Heart left ventricle (tissue), 16 donors: ENCODE measurements at places on chromosomes 4 and X. TPM values are rescaled to one million over a fixed set of nuclear protein-coding genes. Genes with fewer than 3 reads are reported as not detected.

The RTL5 gene
- total RNA-seq, result 2.5 TPM

The IGSF1 gene
- total RNA-seq, result 1.1 TPM

The CT83 gene
- not detected for total RNA-seq

GRCh38 chr4:140930557-140930956, 174.4 kb upstream of the TBC1D9 start:
- DNase-seq, result no peak

DNA sequence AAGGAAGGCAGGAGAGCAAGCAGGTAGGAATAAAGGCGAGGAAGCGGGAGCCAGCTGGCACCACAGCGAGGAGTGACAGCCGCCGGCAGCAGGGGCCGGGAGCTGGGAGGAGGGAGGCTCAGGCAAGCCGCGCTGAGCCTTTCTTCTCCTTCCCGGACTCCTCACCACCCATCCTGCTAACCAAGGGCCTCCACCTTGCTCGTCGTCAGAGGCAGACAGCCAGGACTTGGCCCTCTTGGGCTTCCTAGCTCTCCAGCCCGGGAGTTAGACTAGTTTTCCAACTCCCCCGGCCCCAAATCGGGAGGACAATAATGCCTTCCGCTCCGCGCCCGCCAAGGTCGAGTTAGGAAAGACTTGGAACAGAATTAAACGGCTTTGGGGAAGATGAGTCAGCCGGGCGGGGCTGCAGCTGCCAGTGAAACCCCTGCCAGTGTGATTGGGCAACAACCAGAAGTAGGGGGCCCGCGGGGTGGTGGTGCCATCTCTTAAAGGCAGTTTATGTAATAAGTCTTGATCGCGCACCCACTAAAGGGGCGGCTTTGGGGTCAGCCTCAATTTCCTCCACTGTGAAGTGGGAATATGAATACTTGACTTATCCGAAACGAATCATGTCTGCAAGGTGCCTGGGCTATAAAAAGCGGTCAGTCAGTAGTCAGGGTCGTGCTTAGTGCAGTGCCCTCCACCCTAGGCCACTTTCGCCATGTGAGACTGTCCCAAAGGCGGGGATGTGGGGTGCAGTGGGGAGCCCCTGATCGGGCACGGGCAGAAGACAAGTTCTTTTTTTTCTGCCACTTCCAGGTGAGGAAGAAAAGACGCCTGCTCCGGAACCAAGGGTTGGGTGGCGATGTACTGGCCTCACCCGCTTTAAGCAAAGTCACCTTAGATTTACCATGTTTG, 6.7 kb upstream of the HSD17B10 start:
- peak; percentile 81 for DNase-seq

DNA sequence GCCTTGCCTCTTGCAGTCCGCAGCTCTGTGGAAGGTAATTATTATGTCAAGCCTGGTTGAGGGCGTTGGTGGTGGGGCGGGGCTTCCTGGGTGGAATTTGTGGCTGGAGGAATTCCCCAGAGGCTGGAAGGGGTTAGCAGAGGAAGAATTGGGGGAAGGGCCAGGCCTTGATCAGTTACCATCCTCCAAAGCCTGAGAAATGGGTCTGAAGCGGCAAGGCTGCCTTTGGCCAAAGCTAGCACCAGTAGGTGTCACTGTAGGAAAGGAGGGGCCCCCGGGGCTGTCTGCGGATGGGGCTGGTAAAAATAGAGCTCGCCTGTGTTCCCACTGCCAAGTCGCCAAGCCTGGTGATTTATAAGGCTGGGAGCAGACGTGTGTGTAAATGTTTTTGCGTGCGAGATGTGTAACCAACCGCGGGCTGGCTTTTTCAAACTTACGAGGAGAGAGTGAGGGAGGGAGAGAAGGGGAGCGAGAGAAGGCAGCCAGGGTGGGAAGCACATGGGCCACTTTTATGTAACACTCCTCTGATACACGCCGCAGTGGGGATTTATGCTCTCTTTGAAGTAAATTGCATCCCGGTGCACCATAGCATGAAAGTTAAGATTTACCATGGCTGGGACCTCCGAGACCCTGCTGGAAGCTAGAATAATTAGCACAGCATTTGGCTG, 367.0 kb downstream of the BCOR start:
- peak; percentile 77 for DNase-seq

- no peak for DNase-seq
Measured at GRCh38 chr4:96983830-96984229, 1143.9 kb downstream of the PDHA2 start.

- DNase-seq, result no peak
Measured at GRCh38 chr4:73315091-73315490, 56.5 kb upstream of the ANKRD17 start.

- peak; percentile 89 for DNase-seq
Measured at GRCh38 chrX:48508400-48509244, at the start of gene PORCN. Gene PORCN (plus strand): TSS chrX:48508992. CDS start chrX:48509821, 829 bp downstream.

DNA sequence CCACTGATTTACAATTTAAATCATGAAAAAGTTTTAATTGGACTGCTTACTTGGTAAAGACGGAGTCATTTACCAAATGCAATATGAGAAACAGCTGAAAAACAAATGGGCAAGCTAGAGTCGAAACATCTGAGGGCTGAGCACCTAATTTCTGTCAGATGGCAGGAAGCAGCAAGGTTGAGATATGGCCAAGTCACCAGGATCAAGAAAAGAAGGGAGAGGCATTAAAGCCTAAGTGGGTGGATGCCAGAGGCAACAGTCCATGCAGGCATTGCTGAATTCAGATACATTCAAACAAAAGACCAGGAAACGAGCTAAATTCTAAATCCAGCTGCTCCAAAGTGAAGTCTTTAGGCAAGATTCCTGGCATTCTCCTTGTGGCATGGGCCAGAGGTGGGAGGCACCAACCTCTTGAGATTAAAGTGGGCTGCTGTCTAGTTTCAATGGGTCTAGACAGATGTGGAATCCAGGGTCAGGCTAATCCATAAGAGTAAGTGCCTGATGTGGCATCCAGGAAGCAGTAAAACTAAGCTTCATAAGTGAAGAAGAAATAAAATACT, 8.0 kb upstream of the ARSJ start:
- no peak for DNase-seq

DNA sequence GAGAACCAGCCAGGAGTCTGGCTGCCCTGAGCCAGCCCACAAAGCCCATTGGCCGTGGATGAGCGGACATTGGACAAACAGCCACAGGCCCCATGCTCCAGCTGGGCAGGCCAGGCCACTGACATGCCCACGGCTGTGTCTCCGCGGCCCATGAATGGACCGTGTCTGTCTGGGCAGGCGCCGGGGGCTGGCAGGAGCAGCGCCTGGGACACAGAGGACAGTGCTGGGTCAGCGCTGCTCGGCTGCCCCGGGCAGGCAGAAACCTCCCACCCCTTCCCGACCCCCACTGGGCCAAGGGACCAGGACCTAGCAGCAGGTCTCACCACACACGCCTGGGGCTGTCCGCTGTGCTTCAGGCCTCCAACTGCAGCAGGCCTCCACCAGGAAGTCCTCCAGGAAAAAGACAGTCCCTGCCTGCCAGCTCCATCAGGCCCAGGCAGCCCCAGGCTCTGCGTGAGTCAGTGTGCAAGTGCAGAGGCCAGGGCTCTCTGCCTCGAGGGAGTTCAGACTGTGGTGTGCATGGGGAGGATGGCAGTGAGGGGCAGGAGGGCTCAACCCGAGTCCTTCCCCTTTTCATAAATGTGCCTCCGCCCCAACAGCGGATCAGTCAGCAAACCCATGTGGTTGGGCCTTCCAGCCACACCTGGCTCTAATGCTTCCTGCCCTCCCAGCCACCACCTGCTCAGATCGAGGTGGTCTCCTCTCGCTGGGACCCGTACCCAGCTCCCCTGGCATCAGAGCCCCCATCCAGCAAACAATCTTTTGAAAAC, 17.2 kb upstream of the FGFR3 start:
- no peak for DNase-seq

GRCh38 chrX:73647632-73648322, 84.8 kb downstream of the CHIC1 start:
- no peak for DNase-seq

- no peak for DNase-seq
Measured at GRCh38 chr4:109735566-109736365, 5.9 kb upstream of the PLA2G12A start.

- no peak for DNase-seq
Measured at GRCh38 chr4:6369511-6369910, 99.9 kb downstream of the WFS1 start.

DNA sequence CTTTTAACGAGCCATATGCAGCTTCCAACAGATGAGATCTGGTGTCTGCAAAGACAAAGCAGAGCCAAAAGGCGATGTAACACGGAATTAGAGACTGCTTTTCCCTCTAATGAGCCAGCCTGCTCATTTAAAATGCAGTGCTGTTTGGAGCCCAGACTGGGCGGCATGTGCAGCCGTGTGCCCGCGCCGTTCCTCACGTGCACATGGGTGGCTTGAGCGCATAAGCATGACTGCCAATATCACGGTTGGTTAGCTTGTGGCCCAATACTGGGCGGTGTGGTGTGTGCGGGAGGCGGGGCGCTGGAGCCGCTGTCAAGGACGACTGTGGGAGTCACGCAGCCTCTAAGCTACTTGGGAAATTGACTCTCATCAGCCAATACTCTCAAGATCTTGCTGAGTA, 87.0 kb upstream of the SCOC start:
- DNase-seq, result no peak
